Ovary (tissue), 10 donors: ENCODE measurements at places on chromosomes 1 and 21. TPM values are rescaled to one million over a fixed set of nuclear protein-coding genes. Genes with fewer than 3 reads are reported as not detected.

The RGSL1 gene
- not detected for total RNA-seq

The LDLRAD2 gene
- 0.48 TPM for total RNA-seq

GRCh38 chr1:183844806-183845205 lies 39.9 kb downstream of the RGL1 start:
- DNase-seq: no peak
- H3K27ac ChIP-seq: no peak overlapping the region
- H3K27me3 ChIP-seq: no peaks in the 10 kb centered on the region
- no peaks in the 10 kb centered on the region for H3K36me3 ChIP-seq

- no peak overlapping the region for H3K4me3 ChIP-seq
- H3K36me3 ChIP-seq: no peaks in the 10 kb centered on the region
- H3K27me3 ChIP-seq: no peaks in the 10 kb centered on the region
- H3K27ac ChIP-seq: no peak overlapping the region
- DNase-seq: no peak
Observed at GRCh38 chr1:192476802-192477298, 98.7 kb upstream of the RGS1 start.

DNA sequence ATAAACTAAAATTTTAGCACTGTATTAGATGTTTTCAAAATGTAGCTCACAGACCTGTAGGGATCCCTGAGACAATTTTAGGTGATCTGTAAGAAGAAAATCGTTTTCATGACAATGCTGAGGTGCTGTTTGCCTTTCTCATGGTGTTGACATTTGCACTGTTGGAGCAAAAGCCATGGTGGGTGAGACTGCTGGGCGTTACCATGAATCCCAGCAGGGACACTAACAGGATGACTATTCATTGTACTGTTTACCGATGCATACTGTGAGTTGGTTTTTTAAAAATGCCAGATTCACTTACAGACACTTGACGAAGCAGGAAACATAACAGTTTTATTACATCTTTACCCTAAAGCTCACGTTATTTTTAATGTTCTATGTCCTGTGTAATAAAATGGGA lies 468.5 kb downstream of the PCP4 start:
- no peak for DNase-seq
- no peak overlapping the region for H3K27ac ChIP-seq
- no peak overlapping the region for H3K4me3 ChIP-seq
- no peaks in the 10 kb centered on the region for H3K27me3 ChIP-seq
- no peaks in the 10 kb centered on the region for H3K4me1 ChIP-seq
- no peaks in the 10 kb centered on the region for H3K36me3 ChIP-seq

- H3K4me1 ChIP-seq: peaks cover 39% of the 10 kb centered on the region
- H3K27ac ChIP-seq: no peak overlapping the region
- DNase-seq: no peak
- no peaks in the 10 kb centered on the region for H3K27me3 ChIP-seq
- no peak overlapping the region for H3K4me3 ChIP-seq
Observed at GRCh38 chr1:164707868-164708331, 148.9 kb downstream of the PBX1 start.

DNA sequence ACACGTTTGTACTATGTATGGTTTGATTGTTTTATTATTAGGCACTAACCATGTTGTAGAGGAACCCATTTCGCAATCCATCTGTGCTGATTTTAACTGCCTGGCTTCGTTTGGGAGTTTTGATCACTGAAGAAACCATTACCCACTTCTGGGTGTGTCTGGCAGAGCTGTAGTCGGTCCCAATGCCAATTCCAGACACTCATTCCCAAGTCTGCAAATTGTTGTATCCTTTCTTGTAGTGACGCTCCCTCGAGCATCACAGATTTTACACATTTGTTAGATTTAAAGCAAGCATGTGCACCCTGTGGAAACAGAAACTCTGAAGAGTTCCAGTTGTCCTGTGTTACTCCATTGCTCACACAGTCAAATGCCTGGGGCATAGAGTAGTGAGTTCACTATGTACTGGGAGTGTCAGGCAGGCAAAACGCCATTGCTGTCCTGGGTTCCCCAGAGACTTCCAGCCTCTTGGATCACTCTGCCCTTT lies 31.0 kb upstream of the EFCAB14 start:
- no peak overlapping the region for H3K4me3 ChIP-seq
- no peaks in the 10 kb centered on the region for H3K36me3 ChIP-seq
- no peaks in the 10 kb centered on the region for H3K27me3 ChIP-seq
- H3K4me1 ChIP-seq: no peaks in the 10 kb centered on the region

The MXRA8 gene
- total RNA-seq: 131 TPM

DNA sequence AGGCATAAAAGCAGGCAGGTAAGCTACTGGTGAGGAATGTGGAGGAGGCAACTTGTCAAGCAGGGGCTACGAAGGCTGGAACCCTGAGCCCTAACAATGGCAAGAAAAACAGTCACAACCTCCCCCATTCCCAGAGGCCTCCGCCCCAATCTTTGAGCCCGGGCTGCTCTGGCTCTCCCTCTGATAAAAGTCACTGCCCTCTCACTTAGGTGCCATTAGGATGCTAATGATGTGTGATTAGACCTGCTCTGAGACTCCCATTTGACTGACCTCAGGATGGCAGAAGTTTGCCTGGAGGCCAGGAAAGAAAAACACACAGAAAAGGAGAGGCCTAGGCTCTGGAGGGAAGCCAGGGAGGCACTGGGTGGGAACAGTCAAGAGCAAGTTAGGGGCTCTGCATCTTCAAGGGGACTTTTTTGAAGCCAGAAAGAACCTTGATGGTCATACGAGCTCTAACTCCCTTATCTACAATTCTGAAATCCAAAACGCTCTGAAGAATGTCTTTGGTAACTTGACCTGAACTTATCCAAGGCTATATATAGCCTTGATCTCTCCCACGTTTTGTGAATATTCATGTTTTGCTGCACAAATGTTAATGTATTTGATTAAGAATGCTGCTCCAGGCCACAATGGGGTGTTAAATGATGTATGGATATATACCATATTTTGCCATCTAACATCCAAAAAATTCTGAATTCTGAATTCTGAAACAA lies 98.9 kb downstream of the TRABD2B start:
- H3K36me3 ChIP-seq: no peaks in the 10 kb centered on the region
- no peaks in the 10 kb centered on the region for H3K4me1 ChIP-seq
- DNase-seq: no peak
- H3K27ac ChIP-seq: no peak overlapping the region

- H3K27me3 ChIP-seq: no peaks in the 10 kb centered on the region
- no peaks in the 10 kb centered on the region for H3K36me3 ChIP-seq
- H3K27ac ChIP-seq: no peak overlapping the region
- DNase-seq: no peak
- H3K4me3 ChIP-seq: no peak overlapping the region
Observed at GRCh38 chr1:154943649-154944400, 7.3 kb upstream of the PMVK start.

GRCh38 chr1:99758073-99758511 lies 8.3 kb downstream of the FRRS1 start:
- H3K27ac ChIP-seq: no peak overlapping the region
- H3K4me1 ChIP-seq: peaks cover 2% of the 10 kb centered on the region
- no peaks in the 10 kb centered on the region for H3K36me3 ChIP-seq
- DNase-seq: no peak
- H3K27me3 ChIP-seq: no peaks in the 10 kb centered on the region

DNA sequence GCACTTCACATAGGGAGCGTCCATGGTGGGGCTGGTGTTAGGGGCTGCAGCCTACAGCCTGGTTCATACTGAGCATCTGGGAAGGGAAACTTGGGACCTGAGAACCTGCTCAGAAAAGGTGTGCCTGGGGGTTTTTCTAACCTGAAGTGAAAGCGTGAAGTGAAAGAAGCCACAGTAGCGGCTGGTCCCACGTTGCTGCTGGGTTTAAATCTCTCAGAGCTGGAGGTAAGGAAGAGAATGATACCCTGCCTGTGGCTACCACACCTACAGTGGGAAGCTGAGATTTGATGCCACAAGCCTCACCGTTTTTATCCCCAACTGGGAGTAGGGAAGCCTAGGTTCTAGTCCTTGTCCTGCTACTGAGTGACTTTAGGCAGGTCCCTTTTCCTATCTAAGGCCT lies 21.0 kb upstream of the FUCA1 start:
- no peaks in the 10 kb centered on the region for H3K36me3 ChIP-seq
- no peak for DNase-seq
- no peaks in the 10 kb centered on the region for H3K27me3 ChIP-seq
- no peak overlapping the region for H3K27ac ChIP-seq

The B3GALT2 gene
- 5.7 TPM for total RNA-seq

The CTSE gene
- total RNA-seq: 0.80 TPM

The CFAP45 gene
- total RNA-seq: 1.4 TPM

- H3K27me3 ChIP-seq: no peaks in the 10 kb centered on the region
- H3K36me3 ChIP-seq: no peaks in the 10 kb centered on the region
- H3K4me3 ChIP-seq: no peak overlapping the region
- no peak for DNase-seq
- H3K27ac ChIP-seq: no peak overlapping the region
- no peaks in the 10 kb centered on the region for H3K4me1 ChIP-seq
Observed at GRCh38 chr1:164051782-164052181, 507.2 kb upstream of the PBX1 start.
